H54 (cell line): ENCODE measurements at places on chromosomes 1 and 21.

DNA sequence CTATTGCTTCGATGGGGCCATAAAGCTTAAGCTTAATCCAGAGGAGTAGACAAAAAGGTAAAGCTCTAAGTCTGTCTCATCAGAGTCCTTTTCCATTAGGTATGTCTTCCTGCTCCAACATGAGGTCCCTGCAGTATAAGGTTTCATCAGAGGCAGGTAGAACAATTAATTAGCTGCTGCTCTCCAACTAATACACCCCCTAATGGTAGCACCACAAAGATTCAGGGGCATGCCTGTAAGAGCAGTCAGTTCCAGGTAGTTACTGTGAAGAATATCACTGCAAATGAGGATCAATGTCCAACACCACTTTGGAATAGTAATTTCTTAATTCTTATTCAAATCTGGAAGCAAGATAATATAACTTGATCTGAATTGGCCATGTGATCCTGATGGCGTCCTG lies 160.3 kb upstream of the ESRRG start:
- no peak for DNase-seq

DNA sequence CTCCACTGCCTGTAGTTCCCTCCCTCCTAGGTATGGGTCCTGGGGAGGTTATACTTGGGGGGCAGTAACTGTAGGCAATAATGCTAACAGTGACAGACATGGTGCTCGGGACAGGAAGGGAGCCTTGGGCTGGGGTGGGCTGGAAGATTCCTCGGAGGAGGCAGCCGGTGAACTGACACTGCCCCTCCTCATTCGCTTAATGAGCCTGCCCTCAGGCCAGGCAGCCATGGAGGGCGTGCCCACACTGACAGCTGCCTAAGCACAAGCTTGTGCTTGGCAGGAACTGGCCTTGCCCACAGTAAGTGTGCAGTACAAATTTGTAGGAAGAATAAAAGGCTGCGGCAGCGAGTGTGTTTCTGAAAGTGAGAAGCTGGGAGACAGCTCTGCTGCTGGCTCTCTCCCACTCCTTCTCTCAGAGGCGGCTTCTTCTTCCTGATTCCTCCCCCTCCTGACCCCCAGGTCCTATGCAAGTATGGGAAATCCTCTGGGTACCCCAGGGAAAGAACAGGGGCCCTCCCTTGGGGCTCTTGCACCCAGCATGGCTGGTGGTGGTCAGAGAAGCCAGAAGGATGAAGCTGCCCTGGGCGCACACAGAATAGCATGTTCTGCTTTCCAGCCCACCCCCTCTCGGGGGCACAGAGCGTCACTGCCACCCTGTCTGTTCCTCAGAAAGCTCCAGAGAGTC lies 23.6 kb downstream of the OPTC start:
- no peak for DNase-seq

- no peak for DNase-seq
Observed at GRCh38 chr1:53135735-53136114, 6.7 kb downstream of the SLC1A7 start.

GRCh38 chr1:110602466-110602865 lies 3.7 kb downstream of the KCNA2 start:
- DNase-seq, result no peak

- no peak for DNase-seq
Observed at GRCh38 chr1:232873931-232874330, 68.7 kb downstream of the MAP10 start.

DNA sequence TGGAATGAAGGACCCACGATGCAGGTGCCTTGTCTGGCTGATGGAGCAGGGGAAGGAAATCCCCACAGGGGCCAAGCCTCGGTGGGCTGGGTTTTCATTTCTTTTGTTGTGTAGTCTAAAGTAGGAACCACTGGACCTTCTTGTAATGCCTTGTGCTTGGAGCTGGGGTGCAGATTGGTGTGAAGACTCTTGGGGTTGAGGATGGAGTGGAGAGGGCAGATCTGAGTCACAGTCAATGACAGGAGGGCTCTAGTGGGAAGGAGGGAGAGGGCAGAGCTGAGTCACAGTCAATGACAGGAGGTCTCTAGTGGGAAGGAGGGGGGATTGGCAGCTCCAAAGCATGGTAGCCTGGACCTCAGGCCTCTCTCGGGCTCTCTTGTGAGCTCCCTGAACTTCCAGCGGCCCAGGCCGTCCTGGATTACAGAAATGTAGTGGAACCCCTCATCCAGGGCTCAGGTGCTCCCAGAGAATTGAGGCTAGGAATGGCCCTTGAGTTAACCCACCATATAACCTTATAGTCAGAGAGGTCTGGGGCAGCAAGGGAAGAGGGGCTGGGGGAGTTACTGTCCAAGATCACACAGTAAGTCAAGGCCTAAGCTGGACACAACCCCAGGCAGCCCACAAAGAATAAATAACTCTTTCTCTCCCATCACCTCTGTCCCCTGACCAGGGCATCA lies 313.8 kb downstream of the MATN1 start:
- no peak for DNase-seq

DNA sequence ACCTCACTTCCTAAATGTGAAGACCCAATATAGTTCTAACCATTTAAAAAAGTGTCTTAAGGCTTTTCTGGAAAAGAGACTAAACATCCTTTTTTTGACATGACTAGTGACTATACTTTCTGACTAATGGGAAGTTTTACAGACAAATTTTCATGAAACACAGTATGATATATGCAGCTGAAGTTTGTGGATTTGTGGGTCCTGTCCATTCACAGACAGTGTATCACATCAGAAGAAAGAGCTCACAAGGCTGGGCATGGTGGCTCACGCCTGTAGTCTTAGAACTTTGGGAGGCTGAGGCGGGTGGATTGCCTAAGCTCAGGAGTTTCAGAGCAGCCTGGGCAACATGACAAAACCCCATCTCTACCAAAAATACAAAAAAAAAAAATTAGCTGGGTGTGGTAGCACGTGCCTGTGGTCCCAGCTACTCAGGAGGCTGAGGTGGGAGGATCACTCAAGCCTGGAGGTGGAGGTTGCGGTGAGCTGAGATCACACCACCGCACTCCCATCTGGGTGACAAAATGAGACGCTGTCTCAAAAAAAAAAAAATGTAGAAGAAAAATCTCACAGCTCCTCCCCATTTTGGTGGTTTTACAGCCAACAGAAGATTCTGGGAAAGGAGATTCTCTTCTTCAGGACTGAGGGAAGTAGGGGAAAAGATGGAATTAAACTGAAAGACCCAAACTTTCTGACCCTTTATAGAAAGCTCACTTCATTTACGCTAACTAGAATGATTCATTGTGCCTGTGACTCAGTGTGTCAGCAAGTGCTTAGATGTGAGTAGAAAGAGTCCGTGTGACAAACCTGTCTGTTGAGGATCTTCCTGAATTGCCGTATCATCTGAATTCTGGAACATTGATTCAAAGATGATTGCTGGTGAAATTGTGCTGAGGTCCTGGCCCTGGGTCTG lies 15.2 kb upstream of the YRDC start:
- no peak for DNase-seq

DNA sequence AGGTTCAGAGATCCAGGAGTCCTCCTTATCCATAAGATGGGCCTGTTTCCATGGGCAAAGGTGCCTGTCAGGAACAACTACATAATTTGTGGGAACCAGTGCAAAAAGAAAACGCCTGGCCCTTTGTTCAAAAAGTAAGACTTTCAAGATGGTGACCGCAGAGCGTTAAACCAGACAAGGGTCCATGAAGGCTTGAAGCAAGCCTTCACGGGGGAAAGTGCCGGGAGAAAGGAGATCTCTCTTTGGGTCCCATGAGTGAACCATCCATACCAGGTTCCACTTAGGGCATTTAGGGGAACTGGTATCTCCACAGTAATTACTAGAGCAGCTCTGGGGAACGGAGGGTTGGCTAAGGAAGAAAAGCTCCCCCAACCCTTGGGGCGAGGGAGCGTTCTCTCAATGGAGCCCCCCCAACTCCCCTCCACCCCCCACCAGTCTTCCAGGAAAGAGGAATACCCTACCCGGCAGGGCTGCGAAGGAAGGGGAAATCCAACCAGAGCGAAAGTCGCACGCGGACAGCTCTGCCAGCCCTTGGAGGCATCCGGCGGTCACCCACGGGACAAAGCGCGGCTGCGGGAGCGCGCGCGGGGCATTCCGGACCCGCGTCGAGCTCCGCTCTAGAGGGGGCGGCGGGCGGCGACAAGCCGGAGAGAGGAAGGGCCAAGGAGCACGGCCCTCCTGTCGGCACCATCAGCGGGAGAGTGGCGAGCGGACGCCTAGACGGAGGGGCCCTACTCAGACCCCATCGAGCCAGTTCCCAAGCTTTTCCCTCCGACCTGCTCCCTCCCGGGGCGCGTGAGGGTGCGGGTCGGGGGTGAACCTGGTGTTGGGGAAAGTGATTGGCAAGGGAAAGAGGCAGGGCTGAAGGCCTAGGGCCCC lies 687 bp upstream of the RASSF5 start:
- no peak for DNase-seq

DNA sequence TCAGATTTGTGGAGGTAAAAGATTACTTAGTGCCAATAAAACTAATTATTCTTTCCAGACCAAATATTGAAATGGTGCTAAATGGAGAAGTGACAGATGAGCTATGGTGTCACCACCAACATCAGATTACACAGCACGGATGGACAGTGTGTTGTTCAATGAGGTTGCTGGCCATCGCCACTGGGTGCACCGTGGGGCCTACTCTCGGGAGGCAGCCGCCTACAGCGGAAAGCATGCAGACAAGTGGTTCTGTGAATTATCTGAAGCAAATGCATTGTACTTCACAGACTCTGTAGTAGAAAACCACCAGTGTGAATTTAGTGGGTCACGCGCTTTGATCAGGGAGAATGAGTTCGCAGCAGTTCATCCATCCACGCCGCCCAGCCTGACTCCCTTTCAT lies 42.3 kb downstream of the GNG4 start:
- no peak for DNase-seq

DNA sequence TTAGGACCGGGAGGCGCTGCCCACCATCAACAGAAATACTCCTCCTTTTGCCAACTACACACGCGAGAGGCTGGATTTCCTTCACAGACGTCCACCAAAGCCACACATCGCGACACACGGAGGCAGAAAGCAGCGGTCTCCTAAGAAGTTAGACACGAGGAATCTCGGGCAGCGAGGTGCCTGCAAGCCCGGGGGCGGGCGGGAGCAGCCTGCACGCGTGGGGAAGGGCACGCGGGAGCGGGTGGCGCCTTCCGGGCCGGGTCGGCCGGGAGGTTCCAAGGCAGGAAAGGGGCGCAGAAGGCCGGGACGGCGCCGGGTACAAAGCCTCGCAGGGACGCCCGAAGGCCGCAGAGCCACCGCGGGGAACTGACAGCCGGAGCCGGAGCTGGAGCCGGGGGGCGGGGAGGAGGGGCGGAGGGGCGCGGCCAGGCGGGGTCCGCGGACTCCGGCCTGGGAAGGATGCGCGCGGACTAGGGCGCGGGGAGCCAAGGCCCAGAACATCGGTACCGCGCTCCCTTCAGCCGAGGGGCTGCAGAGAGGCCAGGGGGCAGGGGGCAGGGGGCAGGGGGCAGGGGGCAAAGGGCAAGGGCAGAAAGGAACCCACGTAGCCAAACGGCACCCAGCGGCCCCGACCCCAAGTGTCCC lies 722 bp downstream of the NPHP4 start:
- peak; percentile 51 for DNase-seq

GRCh38 chr1:156712626-156713025 lies 7.2 kb upstream of the CRABP2 start:
- no peak for DNase-seq

DNA sequence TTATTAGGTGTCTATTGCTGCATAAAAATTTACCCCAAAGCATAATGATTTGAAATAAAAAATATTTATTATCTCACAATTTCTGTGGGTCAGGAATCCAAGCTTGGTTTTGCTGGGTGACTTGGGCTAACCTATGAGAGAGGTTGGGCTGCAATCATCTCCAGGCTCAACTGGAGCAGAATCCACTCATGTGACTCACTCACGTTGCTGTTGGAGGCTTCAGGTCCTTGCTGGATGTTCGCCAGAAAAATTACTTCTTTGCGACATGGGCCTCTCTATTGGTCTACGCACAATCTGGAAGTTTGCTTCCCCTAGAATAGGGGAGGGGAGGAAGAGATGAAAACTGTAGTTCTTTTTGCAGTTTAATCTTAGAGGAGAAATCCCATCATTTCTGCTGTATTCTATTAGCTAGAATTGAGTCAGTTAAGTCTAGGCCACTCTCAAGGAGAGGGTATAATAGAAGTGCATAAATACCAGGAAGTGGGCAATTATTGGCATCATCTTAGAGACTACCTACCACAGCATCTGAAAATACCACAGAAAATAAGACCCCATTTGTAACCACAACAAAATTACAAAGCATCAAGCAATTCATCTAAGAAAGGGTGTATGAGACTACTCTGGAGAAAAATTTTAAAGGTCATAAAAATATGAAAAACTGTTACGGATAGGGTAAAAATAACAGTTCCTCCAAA lies 5.7 kb upstream of the FASLG start:
- DNase-seq, result no peak

- DNase-seq, result peak; percentile 78
Observed at GRCh38 chr1:201602413-201603265, 63.7 kb downstream of the NAV1 start.

GRCh38 chr1:159936273-159936904 lies 9.0 kb downstream of the IGSF9 start:
- DNase-seq, result peak; percentile 91

- DNase-seq, result no peak
Observed at GRCh38 chr21:42258885-42259407, 40.0 kb downstream of the ABCG1 start.

DNA sequence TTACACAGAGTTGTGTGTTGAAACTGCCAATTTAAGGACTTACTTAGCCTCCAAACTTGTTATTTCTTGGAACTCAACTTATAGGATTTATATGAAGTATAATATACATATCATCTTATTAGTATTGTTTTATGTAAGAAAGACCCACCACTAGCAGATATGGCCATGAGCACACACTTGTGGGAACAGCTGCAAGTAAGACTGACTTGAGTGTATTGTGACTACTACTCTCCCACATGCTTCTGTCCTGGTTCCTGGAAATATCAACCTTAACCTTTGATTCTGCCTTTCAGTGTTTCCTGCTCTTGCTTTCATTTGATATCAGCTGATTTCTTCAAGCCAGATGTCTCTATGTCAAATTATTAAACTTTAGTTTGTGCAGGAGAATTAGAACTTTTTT lies 175.3 kb downstream of the MAGI3 start:
- no peak for DNase-seq

- no peak for DNase-seq
Observed at GRCh38 chr1:172134087-172134731, 286.3 kb upstream of the C1orf105 start.

GRCh38 chr21:30153697-30154340 lies 12.8 kb downstream of the CLDN17 start:
- no peak for DNase-seq

DNA sequence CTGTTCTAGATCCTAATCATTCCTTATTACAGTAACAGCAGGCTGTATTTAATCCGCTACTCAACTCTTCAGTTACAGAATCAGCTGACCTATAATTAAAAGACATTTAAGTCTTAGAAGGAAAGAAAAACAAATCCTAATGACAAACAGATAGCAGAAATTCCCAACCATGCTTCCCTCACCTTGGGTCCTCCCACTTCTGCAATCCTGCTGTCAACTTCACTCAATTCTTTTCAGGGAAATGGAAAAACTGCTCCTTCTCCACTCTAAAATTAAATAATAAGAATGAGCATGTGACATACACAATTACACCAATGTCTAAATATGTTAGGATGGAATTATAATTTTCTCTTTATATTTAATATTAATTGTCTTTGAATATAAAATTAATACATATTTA lies 182.6 kb upstream of the LYPLAL1 start:
- no peak for DNase-seq
